Fibroblast of the aortic adventitia (primary cell): ENCODE measurements at places on chromosomes 16 and 17.

GRCh38 chr17:70969521-70970034 lies 800.2 kb downstream of the KCNJ2 start:
- no peak for DNase-seq

GRCh38 chr17:14779241-14779640 lies 478.4 kb downstream of the HS3ST3B1 start:
- DNase-seq: no peak

GRCh38 chr16:177981-178667 lies 1.6 kb downstream of the HBA1 start:
- DNase-seq: no peak

GRCh38 chr17:67050066-67050465 lies 5.7 kb downstream of the CACNG1 start:
- DNase-seq: no peak
